Mucosa of descending colon (tissue), 3 donors: ENCODE measurements at places on chromosomes 3 and 15. TPM values are rescaled to one million over a fixed set of nuclear protein-coding genes. Genes with fewer than 3 reads are reported as not detected.

IQCF5 gene
- not detected for total RNA-seq

IL16 gene
- 6.2 TPM for total RNA-seq

VIPR1 gene
- 202 TPM for total RNA-seq

MYL3 gene
- 1.2 TPM for total RNA-seq

GRCh38 chr15:48667701-48668100 is 22.2 kb upstream of the FBN1 start:
- DNase-seq, result no peak

DNA sequence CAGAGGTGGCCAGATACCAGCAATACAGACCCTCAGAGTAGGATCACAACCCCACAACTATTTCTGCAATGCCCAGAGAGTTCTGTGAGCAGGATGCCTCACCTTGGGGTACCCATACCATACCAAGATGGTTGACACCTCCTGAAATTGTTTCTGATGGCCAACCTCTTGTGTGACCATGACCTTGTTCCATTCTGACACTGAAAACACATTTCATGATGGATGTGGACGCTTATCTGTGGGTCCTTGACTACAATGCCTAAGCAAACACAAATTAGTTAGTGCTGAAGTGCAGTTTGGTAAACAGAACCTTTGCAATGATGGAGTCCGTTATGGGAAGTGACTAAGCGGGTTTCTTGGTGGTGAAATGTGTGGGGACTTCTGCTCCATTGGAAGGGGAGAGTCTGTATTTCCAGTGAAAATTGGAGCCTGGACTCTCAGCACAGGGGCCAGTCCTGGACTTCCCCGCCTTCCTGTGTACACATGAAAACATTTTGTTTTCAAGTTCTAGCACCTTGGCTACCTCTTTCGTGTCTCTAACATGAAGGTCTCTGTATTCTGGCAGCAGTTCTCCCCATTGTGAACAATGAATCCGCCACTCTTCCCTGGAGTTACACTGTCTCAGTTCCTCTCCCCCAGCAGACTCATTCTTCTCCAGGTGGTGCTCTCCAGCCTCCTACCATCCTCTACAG is 106.2 kb downstream of the XXYLT1 start:
- DNase-seq, result no peak

DNA sequence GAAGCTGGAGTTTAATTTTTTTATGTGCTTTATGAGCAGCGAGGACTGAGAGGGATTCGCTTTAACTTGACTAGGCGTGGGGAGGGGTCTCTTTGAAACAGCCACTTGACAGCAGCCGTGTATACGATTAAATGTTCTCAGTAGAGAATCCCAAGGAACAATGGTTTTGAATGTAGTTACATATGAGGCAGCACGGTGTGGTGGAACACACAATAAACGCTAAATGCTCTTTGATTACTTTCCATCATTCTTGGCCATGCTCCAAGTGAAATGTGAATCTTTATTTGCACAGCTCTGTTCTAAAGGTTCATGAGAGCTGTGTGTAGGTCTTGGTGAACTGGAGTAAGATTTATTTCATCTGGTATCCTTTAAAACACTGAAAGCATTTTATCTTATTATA is 251.4 kb upstream of the TGFBR2 start:
- peak; percentile 59 for DNase-seq

- DNase-seq, result no peak
Observed at GRCh38 chr3:179190581-179190980, 42.4 kb downstream of the PIK3CA start.

- DNase-seq, result no peak
Observed at GRCh38 chr15:38074029-38074428, 139.6 kb downstream of the TMCO5A start.
